ENCODE measurements at places on chromosomes 2 and 18. TPM values are rescaled to one million over a fixed set of nuclear protein-coding genes. Genes with fewer than 3 reads are reported as not detected.

ZNF804A gene
- total RNA-seq, result not detected

GRCh38 chr18:52150050-52150449 is 189.9 kb upstream of the DCC start:
- no peak for DNase-seq

- DNase-seq, result no peak
These were observed 134.3 kb upstream of the TACR1 start for GRCh38 chr2:75333646-75334045.

NGEF gene
- 4.3 TPM for total RNA-seq

DNA sequence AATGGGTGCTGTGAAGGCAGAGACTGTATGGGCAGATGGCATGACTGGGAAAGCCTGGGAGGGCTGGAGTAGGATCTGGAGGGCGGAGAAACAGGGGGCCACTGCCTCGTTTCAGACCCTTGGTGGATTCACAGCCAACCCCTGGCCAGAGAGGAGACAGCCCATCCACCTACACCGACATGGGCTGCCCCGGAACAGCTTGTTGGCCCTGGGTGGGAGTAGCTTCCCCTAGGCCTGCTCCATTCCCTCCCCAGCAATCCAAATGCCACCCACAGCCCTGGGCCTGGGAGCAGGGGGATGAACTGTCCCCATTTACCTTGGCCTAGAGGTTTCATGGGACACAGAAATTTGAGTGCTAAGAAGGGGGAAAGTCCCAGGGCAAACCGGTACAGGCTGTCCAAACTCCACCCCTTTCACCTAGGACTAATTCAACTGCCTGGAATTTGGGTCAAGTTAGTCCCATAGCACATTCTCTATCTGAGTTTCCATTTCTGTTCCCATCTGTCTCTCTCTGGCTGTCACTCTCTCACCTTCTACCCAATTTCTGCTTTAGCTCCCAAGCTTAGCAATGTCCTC is 37.0 kb downstream of the LBH start:
- DNase-seq, result no peak

GRCh38 chr18:65016631-65017371 is 734.0 kb upstream of the CDH7 start:
- no peak for DNase-seq

C2orf92 gene
- 3.3 TPM for total RNA-seq

SLC16A14 gene
- 10.8 TPM for total RNA-seq

GRCh38 chr2:85302121-85302520 is 25.7 kb downstream of the TGOLN2 start:
- no peak for DNase-seq

DNA sequence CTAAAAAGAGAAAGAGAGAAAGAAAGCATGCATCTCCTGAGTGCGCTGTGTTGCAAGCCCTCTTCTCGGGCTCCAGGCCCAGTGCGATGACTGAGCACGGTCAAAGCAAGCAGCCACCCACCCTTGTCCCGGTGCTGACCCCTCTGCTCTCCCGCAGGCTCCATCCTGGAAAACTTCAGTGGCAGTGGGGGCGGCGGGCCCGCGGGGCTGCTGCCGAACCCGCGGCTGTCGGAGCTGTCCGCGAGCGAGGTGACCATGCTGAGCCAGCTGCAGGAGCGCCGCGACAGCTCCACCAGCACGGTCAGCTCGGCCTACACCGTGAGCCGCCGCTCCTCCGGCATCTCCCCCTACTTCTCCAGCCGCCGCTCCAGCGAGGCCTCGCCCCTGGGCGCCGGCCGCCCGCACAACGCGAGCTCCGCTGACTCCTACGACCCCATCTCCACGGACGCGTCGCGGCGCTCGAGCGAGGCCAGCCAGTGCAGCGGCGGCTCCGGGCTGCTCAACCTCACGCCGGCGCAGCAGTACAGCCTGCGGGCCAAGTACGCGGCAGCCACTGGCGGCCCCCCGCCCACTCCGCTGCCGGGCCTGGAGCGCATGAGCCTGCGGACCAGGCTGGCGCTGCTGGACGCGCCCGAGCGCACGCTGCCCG is 252.5 kb downstream of the GLI2 start:
- DNase-seq, result no peak

DNA sequence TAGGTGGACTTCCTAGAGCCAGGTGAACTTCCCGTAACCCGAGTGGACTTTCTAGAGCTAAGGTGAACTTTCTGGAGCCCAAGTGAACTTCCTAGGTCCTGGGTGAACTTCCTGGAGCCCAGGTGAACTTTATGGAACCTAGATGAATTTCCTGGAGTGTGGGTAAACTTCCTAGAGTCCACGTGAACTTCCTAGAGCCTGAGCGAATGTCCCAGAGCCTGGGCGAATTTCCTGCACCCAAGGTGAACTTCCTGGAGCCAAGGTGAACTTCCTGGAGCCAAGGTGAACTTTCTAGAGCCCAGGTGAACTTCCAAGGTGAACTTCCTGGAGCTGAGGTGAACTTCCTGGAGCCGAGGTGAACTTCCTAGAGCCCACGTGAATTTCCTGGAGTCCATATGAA is 70.0 kb downstream of the RTP5 start:
- no peak for DNase-seq

DNA sequence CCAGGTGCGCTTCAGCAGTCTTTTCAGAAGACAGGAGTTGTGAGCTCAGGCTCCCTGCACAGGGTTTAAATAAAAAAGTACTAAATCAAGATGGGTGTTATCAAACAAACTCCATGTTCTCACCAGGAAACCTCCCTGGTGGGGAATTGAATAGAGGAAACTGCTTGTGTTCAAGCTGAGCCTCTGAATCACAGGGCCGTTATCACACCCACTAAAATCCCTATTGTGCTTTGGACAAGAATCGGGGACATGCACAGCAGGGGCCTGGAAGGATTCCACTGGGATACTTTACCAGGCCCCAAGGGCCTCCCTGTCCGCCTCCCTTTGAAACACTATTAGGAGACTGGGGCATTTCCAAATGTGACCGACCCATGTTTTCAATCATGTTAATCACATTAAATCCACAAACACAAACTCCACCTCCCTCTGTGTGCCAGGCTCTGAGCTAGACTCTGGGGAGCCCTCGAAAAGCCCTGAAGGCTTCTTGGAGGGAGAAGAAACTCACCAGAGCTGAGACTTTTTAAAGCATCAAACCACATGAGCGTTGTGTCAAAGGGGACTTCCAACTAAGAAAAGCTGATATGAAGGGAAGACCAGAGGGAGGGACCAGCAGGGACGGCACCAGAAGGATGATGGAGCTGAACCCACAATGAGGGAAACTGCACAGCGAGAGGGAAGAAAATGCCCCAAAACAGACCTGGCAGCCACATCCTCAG is 458.7 kb upstream of the ID2 start:
- peak; percentile 42 for DNase-seq

KYNU gene
- total RNA-seq, result 0.96 TPM

IL37 gene
- not detected for total RNA-seq

GRCh38 chr18:79452190-79452990 is 56.7 kb downstream of the NFATC1 start:
- DNase-seq, result no peak

ECEL1 gene
- total RNA-seq, result 3.8 TPM

DNA sequence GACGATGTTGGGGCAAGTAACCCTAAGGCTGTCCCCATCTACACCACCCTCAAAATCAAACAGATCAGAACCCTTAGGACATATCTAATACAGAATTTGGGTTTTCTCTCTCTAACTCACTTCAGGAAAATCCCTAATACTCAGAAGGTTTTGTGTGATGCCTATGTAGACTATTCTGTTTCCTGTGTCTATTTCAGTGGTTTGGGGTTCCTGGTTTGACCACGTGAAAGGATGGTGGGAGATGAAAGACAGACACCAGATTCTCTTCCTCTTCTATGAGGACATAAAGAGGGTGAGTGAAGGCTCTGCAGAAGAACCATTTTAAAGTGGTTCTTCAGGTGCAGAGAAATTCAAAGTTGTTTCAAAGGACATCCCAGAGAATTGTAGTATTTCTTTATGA is 16.3 kb downstream of the SULT1C2 start:
- no peak for DNase-seq

GRCh38 chr2:189128970-189129369 is 50.6 kb downstream of the COL5A2 start:
- DNase-seq, result no peak

GRCh38 chr2:81412681-81413080 is 1108.1 kb upstream of the LRRTM1 start:
- no peak for DNase-seq

DNA sequence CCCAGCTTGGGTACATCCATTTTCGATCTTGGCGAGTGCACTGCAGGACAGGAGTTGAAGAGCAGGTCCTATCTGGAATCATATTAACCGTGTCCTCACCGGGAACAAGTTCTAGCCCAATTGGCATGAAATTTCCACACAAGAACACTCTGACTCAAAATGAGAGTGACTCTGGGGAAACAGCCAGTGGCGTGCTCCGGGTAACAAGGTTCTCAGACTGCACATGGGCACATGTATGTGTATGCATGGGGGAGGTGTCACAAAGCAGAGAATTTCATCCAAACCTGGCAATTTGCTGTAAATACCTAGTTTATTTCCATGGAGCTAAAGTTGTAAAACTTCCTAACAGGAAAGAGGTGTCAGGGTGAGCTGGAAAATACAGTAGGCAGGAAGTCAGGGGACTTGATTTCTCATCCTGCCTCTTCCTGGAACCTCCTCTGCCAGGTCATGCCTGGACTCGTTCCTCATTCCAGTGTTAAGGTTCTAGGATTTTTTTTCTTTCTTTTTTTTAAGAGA is 1.7 kb downstream of the TUBB6 start:
- no peak for DNase-seq

DNA sequence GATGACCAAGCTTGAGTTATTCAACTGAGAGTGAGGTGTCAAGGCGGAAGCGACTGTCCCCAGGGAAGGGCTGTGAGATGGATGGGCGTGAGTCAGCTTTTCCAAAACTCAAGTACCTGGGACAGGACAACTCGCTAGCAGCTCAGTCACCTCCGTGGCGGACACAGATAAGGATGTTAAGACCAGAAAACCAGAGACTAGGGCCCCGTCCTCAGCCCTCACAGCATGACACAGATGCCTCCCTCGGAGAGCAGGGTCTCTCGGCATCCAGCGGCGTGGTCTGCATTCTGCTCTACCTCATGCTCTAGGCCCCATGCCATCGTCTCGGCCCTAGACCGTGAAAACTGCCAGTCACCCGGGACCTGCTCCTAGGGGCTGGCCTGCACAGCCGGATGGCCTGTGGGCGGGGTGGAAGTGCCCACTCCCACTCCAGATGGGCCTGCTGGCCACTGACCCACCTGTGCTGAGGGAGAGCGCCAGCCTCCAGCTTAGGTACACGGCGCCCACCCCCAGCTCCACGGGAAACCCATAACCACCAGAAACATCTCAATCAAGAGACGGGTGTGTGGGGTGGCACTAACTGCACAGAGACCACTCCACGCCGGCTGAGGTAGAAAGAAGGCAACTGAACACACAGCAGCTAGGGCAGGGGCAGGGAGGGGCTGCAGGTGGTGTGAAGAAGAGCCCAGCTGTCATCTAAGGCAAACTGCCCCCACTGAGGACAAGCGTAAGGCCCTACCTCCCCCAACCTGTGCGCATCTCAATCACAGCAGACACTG is 39.8 kb downstream of the ANO7 start:
- no peak for DNase-seq

DNA sequence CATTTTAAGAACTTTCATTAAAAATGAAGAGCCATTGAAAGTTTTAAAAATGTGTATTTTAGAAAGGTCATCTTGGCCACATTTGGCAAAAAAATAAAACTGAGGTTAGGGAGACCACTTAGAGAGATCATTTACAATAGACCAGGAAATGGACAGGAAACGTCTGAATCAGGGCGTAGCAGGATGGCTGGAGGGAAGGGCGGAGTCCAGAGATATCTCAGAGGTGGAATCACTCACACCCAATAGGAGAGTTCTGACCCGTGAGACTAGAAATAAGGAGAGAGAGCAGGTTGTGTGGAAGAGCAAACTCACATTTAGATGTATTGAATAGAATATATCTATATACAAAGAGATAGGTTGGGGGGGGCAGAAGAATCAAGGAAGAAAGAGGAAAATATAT is 373.4 kb downstream of the METTL4 start:
- no peak for DNase-seq

- peak; percentile 23 for DNase-seq
These were observed 748.7 kb upstream of the CHAC2 start for GRCh38 chr2:53018825-53019425.

RBM43 gene
- total RNA-seq, result 1.1 TPM

GRCh38 chr2:98393354-98393753 is 47.1 kb downstream of the CNGA3 start:
- DNase-seq, result no peak

DNA sequence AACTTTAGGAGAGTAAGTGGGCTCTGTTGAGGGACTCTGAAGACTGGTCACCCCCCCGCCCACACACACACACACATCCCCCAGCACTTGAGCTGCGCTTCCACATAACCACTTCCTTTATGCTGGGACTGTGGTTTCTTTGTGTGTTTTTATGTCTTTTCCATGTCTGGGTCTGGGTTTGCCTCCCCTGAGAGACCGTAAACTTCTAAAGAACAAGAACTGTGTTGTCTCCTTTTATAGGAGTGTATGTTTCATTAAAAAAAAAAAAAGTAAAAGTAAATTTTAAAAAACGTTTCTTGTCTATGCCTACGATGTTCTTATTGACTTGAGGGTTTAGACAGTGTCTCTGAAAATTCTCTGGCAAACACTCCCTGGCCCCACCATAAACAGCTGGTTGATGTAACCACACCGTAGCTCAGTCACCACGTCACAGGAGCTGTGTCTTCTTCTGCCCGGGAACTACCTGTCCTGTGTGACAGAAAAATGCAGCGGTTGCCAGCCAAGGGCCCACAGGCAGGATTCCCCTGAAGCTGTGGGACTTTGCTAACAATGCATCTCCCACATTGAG is 68.0 kb downstream of the KLHL29 start:
- DNase-seq, result no peak

VWC2L gene
- not detected for total RNA-seq

DNA sequence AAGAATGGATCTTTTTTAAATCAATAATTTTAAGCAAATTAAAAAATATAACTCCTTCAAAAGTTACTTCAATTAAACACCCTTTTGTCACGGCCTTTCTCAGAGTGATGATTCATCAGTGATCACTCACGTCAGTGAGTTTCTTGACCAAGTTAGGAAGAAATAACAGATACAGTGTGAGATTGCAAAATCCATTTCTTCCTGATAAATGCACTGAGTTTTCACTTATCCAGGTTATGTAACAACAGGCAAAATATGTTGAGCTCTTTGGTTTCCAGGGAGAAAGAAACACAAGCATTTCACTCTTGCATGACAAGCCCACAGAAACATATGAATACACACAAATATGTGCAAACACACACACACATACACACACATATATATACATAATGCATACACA is 195.9 kb upstream of the CYRIA start:
- DNase-seq, result no peak

BMP10 gene
- total RNA-seq, result not detected

GRCh38 chr2:96770442-96771202 is 9.9 kb downstream of the CNNM4 start:
- no peak for DNase-seq

ZNG1B gene
- total RNA-seq, result 68.9 TPM

LIMS2 gene
- total RNA-seq, result 1.2 TPM
